ENCODE measurements at places on chromosomes 2 and 18.

- H3K4me3 ChIP-seq: no peak overlapping the region
- no peak overlapping the region for H3K27ac ChIP-seq
- no peaks in the 10 kb centered on the region for H3K27me3 ChIP-seq
- no peaks in the 10 kb centered on the region for H3K36me3 ChIP-seq
- DNase-seq: no peak
These were observed 62.2 kb downstream of the KCNE4 start for GRCh38 chr2:223114170-223114569.

- peak; percentile 77 for DNase-seq
- H3K36me3 ChIP-seq: no peaks in the 10 kb centered on the region
- no peaks in the 10 kb centered on the region for H3K4me1 ChIP-seq
These were observed 697 bp upstream of the SPATS2L start for GRCh38 chr2:200305797-200306195.

GRCh38 chr2:37189452-37190153, 1.1 kb upstream of the SULT6B1 start:
- no peaks in the 10 kb centered on the region for H3K4me1 ChIP-seq
- DNase-seq: no peak
- H3K27me3 ChIP-seq: no peaks in the 10 kb centered on the region
- no peaks in the 10 kb centered on the region for H3K36me3 ChIP-seq
- H3K27ac ChIP-seq: no peak overlapping the region
- H3K4me3 ChIP-seq: no peak overlapping the region

GRCh38 chr18:28651298-28651697, 474.4 kb upstream of the CDH2 start:
- no peaks in the 10 kb centered on the region for H3K4me1 ChIP-seq
- H3K36me3 ChIP-seq: no peaks in the 10 kb centered on the region
- no peaks in the 10 kb centered on the region for H3K27me3 ChIP-seq
- H3K27ac ChIP-seq: no peak overlapping the region
- H3K4me3 ChIP-seq: no peak overlapping the region
- DNase-seq: no peak

GRCh38 chr2:40554665-40555294, 102.9 kb upstream of the SLC8A1 start:
- no peak overlapping the region for H3K27ac ChIP-seq
- H3K27me3 ChIP-seq: no peaks in the 10 kb centered on the region
- peak; percentile 54 for DNase-seq
- H3K4me1 ChIP-seq: no peaks in the 10 kb centered on the region

- H3K27me3 ChIP-seq: no peaks in the 10 kb centered on the region
- no peak overlapping the region for H3K4me3 ChIP-seq
- no peak for DNase-seq
- H3K27ac ChIP-seq: no peak overlapping the region
- H3K4me1 ChIP-seq: no peaks in the 10 kb centered on the region
These were observed 3.7 kb downstream of the EEF1B2 start for GRCh38 chr2:206163251-206163880.

DNA sequence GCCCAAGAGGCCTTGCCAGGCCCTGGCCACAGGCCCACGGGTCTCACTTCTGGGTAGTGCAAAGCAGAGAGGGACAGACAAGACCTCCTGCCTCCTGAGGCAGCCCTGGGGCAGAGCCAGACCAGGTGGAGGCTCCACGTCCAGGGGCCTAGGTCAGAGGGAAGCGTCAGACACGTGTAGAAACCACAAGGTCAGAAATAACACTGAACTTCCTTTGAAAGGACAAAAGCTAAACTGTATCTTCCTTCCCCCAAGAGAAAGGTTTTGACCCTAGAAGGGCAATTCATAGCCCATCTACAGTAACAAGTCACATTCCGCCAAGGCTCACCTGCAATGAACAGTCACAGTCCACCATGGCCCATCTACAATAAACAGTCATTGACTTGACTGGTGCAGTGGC, 17.9 kb downstream of the SDC1 start:
- H3K27me3 ChIP-seq: no peaks in the 10 kb centered on the region
- H3K27ac ChIP-seq: peak overlapping the region; percentile 61
- H3K36me3 ChIP-seq: no peaks in the 10 kb centered on the region
- DNase-seq: no peak
- H3K4me1 ChIP-seq: peaks cover 42% of the 10 kb centered on the region

GRCh38 chr2:239238839-239239606, 161.8 kb downstream of the HDAC4 start:
- no peaks in the 10 kb centered on the region for H3K27me3 ChIP-seq
- no peak for DNase-seq
- no peaks in the 10 kb centered on the region for H3K36me3 ChIP-seq
- H3K4me1 ChIP-seq: peaks cover 5% of the 10 kb centered on the region

DNA sequence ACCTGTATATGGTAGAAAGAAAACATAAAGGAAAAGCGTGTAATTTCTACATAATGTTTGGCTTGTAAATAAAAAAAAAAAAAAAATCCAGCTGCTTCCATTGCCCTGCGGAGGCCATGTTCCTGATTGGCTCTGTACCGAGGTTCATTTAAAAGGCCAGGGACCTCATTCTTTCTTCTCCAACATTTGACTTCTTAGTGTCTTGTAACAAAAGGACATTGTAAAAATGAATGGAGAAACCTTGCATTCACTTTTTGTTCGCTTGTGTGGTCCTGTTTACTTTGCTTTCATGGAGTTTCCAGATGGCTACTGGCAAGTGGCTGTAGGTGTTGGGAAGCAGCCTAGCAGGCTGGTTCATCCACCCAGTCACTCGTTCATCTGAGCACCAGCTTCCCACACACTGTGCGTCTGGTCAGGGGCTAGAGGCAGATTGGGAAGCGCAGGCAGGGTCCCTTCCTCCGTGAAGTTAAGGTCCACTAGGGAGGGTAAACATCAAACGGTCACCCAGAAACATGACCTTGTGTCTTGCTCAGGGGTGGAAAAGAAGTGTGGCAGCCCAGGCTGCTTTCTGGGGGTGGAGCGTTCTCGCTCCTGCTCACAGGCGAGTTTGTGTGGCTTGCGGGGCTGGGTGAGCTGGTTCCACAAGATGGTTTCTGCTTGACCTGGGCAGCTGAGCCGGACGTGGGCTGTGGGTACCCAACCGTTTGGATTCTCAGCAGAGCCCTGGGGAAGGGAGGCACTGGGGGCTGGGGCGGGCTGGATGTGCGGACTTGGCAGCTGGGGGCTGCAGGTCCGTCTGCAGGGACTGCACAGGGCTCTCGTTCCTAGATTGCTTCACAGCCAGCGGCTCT, 260.7 kb downstream of the AGAP1 start:
- no peaks in the 10 kb centered on the region for H3K27me3 ChIP-seq
- H3K4me3 ChIP-seq: no peak overlapping the region
- H3K27ac ChIP-seq: no peak overlapping the region
- H3K36me3 ChIP-seq: peaks cover 3% of the 10 kb centered on the region

GRCh38 chr2:230890646-230891045, 25.9 kb downstream of the ITM2C start:
- H3K36me3 ChIP-seq: no peaks in the 10 kb centered on the region
- H3K4me3 ChIP-seq: no peak overlapping the region
- H3K27ac ChIP-seq: no peak overlapping the region
- H3K4me1 ChIP-seq: no peaks in the 10 kb centered on the region

DNA sequence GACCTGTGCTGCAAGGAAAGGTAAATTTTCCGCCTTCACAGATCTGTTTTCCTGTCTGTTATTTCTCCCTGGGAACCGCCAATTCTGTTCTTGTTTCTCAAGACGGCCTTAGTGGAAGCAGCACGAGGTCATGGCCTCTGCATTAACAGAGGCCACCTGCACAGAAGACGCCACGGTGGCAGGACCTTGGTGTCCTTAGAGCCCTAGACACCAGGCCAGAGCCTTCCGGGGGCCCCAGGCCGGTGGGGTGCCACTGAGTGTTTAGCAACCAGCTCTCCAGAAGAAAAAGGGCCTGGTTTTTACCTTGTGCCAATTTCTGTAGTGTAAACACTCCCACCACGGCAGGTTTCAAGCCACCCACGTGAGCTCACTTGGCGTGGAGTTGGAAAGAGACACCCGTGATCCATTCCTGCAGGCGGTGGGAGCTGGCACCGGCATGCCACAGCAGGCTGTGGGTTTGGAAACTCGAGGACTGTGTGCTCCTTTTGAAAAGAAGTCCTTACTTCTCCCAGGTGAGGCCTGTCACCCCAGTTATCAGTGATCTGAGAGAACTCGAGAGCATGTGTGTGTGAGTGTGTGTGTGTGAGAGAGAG, 103.9 kb upstream of the HDAC4 start:
- no peak overlapping the region for H3K4me3 ChIP-seq
- DNase-seq: no peak
- no peak overlapping the region for H3K27ac ChIP-seq
- H3K27me3 ChIP-seq: no peaks in the 10 kb centered on the region

DNA sequence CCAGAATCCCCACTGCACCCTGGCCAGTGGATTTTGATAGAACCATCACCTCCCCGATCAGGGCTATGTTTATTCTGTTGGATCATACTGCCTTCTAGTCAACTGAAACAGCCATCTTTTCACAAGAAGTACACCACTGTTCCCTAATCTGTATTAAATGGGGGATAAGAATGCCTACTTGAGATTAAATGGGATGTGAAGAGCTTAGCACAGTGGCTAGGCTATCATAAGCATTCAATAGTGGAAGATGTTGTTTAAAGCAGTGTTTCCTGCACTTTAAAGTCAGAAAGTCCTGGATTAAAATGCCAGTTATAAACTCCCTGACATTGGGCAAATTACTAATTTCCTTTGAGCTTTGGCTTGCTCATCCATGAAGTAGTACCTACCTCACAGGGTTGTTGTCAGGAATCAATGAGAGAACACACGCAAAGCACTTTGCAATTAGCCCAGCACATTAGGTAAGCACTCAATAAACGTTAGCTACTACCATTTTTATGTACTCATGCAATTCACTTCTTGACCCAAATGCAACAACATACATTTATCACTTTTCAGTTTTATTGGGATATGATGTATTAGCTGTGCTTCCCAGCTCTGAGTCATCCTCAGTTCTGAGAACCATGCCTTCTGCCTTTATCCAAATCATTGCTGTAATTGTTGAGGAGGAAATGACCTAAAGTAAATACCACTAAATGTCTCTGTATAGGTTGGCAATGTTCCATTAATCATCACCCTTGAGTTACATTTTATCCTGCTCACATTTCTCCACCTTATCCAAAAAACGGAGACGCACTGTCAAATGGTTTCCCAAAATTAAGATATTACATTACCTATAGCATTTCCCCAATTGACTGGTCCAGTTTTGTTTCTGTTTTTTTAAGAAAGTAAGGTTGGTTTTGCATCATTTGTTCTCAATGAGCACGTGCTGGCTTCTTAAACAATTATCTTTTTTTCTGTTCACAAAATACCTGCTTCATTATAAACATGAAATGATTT, 2.1 kb downstream of the TMEM247 start:
- H3K36me3 ChIP-seq: no peaks in the 10 kb centered on the region
- DNase-seq: no peak
- H3K27ac ChIP-seq: no peak overlapping the region
- H3K27me3 ChIP-seq: no peaks in the 10 kb centered on the region
- H3K4me3 ChIP-seq: no peak overlapping the region

GRCh38 chr2:8244639-8245038, 437.2 kb upstream of the ID2 start:
- H3K27me3 ChIP-seq: no peaks in the 10 kb centered on the region
- no peaks in the 10 kb centered on the region for H3K4me1 ChIP-seq
- DNase-seq: no peak
- no peaks in the 10 kb centered on the region for H3K36me3 ChIP-seq

GRCh38 chr2:166188084-166188483, 60.3 kb upstream of the SCN1A start:
- no peak overlapping the region for H3K27ac ChIP-seq
- H3K27me3 ChIP-seq: no peaks in the 10 kb centered on the region
- H3K4me1 ChIP-seq: no peaks in the 10 kb centered on the region

DNA sequence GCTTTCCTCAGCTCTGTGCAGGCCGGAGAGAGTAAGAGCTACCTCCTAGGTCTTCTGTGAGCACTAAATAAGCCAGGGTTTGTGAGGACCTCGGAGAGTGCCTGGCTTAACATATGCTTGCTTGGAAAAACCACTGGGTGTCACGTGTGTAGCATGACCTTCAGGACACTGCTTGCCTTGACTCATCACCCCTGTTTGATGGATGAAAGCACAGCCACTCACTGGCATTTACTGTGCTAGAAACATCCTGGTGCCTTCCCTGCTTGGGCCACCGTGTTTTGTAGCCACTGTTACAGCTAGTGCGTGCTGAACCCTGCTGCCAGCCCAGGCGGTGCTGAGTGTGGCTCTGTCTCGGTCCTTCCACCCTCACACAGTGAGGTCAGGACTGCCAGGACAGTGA, 34.8 kb upstream of the ITM2C start:
- DNase-seq: no peak
- peaks cover 5% of the 10 kb centered on the region for H3K4me1 ChIP-seq
- H3K27me3 ChIP-seq: no peaks in the 10 kb centered on the region
- no peak overlapping the region for H3K4me3 ChIP-seq

GRCh38 chr2:74887960-74888700, 54.2 kb downstream of the HK2 start:
- H3K36me3 ChIP-seq: no peaks in the 10 kb centered on the region
- DNase-seq: no peak
- H3K4me1 ChIP-seq: no peaks in the 10 kb centered on the region
- no peak overlapping the region for H3K4me3 ChIP-seq
- no peaks in the 10 kb centered on the region for H3K27me3 ChIP-seq

- no peak overlapping the region for H3K4me3 ChIP-seq
- DNase-seq: no peak
- no peaks in the 10 kb centered on the region for H3K27me3 ChIP-seq
These were observed 55.0 kb downstream of the MAPK4 start for GRCh38 chr18:50614838-50615237.

DNA sequence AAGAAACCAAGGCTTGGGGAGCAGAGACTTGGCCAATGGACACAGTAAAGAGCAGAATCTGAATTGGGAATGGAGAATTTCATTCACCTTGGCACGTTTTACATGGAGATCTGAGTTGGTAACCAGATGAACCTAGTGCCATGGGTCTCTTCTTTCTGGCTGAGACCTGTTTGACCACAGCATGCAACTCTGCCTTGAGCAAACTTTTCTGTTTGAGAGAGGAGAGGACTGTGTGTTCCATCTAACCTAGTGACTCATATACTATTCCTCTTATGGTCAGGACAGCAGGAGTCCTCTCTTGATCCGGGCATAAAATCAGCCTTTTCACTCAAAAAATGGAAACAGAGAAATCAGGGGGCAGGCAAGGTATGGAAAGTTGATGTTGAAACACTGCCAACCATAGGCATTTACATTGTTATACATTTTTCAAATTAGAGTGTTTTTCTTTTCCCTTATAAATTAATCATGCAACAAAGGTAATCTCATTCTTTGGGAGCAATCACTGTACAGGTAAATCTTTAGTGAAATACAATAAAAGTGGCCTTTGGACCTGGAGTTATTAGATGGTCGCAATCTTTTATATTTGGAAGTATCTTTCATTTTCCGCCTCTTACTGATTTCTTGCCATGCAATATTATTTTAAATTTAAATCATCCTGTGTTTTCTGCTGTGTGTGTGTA, 86.7 kb downstream of the NRP2 start:
- H3K4me3 ChIP-seq: no peak overlapping the region
- peaks cover 2% of the 10 kb centered on the region for H3K4me1 ChIP-seq
- H3K36me3 ChIP-seq: no peaks in the 10 kb centered on the region
- no peak overlapping the region for H3K27ac ChIP-seq
- DNase-seq: no peak
- H3K27me3 ChIP-seq: no peaks in the 10 kb centered on the region

GRCh38 chr2:151083856-151084795, 177.5 kb downstream of the RBM43 start:
- H3K27ac ChIP-seq: no peak overlapping the region
- DNase-seq: no peak

All from kidney (tissue), 22 donors.